ENCODE measurements at places on chromosomes 16 and 17. TPM values are rescaled to one million over a fixed set of nuclear protein-coding genes. Genes with fewer than 3 reads are reported as not detected.
A peak's percentile ranks its signal among the peaks of the same experiment; 100 is the strongest.

DNA sequence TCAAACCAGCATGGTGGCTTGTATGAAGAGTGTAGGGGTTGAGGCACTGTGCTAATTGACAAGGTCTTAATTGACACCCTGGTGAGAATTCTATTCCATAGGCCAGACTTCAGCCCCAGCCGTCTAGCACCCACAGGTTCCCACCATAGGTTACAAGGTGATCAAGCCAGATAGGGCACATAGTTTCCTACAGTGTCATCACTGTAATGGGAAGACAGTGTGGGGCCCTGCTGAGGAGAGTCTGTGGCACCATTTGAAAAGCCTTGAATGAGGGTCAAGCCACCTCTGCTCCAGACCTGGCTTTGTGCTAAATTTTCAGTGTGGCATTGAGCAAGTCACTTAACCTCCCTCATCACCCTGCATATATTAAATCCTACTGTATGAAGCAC, 36.2 kb downstream of the YPEL2 start:
- DNase-seq = no peak

GRCh38 chr17:527247-527646, 174.6 kb upstream of the RPH3AL start:
- DNase-seq = no peak

DNA sequence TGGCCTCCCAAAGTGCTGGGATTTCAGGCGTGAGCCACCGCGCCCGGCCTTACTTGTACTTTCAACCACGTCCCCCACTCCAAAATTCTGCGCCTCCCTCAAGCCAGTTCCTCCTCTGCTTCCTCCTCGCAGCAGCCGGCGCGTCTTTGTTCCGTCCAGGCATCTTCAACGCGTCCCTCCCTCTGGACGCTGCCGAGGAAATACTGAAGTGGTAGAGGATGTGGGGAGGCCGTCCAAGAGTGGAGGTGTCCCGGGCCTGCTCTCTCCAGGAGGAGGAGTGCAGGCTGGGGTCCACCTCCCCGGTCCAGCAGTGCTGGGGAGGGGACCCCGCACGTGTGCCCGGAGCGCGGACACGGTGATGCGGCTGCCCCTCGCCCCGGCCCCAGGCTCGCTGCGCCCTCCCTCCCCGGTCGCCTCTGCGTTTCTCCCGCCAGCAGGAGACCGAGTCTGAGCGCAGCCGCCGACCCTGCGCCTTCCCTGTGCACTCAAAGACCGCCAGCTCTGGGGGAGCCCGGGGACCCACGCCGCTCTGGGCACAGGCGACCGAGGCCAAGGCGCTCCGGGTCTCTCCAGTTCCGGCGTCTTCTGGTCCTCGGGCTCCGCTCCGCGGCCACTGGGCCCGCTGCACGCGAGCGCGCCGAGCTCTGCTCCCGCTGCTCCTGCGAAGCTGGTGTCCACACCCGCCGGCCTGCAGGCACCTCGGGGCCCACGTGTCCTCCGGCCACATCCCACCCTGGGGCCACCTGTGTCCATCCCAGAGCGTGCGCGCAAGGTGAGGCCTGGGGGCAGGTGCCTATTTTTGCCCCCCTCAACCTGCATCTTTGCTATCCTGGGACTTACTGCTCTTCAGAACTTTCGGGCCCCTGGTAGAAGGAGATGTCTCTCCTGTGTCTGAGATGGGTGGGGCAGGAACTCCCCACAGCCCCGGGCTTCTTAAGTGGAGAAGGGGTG, 31.7 kb downstream of the OSBPL7 start:
- peak; percentile 58 for DNase-seq

Gene NLGN2
- 9.5 TPM for total RNA-seq

Gene NTN1
- total RNA-seq = 7.8 TPM

Gene SPATA20
- total RNA-seq = 29.7 TPM

GRCh38 chr17:4080686-4081085, 62.1 kb downstream of the ZZEF1 start:
- no peak for DNase-seq

All from lower lobe of right lung (tissue), 2 donors.